ENCODE measurements at places on chromosomes 5 and 9.

DNA sequence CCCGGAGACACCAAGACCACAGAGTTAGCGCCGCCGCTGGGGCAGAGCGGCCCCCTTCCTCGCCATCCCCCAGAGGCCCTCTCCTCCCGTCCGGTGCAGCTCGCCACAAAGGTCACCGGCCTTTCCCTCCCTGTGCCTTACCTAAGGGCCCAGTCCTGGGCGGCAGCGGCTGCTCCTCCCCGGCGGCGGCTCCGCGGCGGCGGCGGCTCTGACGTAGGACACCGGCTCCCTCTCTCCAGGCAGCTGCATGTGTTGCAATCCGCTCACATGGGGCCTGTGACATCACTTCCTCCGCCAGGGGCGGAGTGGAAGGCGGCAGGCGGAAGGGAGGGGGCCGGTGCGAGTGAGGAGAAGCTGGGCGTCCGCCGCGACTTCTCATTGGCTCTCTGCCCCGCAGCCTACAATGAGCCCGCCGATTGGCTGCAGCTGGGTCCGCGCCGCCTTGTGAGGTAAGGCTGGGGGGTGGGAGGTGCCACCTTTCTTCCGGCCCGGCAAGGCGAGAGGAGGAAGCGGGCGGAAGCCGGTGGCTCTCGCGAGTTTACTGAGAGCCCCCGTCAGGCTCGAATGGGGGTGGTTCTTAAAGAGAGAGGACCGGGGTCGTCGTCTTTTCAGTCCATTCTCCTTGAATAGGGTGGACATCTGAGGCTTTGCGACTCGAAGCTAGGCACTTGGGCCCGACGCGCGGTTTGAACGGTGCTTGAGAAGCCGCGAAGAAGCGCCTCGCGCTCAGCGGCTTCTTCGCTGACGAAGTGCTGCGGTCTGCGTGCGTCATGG lies at the start of gene ETF1:
TSS of gene ETF1 (minus strand) at position 281 of the 774 bp plus-strand sequence. CDS start 318 bp downstream, outside the sequence.
- DNase-seq = peak; percentile 100

GRCh38 chr9:86408121-86408520 lies 53.9 kb upstream of the TUT7 start:
- DNase-seq = peak; percentile 24

DNA sequence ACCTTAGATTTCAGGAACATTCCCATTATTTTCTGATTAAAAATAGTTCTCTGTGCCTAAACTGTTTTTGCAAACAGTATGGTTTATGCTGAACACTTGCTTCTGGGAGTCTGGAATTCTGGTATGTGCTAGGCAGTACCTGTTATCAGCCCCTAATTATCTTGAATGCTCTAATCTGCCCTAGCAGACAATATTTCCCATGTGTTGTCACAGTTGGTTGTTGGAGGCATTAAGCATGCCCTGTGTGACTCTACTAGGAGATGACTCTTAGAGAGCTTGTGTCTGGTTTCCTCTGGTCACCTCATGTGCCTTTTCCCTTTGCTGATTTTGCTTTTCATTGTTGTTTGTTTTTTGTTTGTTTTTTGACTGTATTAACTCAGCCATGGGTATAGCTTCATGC lies 36.6 kb downstream of the UHRF2 start:
- DNase-seq = no peak

DNA sequence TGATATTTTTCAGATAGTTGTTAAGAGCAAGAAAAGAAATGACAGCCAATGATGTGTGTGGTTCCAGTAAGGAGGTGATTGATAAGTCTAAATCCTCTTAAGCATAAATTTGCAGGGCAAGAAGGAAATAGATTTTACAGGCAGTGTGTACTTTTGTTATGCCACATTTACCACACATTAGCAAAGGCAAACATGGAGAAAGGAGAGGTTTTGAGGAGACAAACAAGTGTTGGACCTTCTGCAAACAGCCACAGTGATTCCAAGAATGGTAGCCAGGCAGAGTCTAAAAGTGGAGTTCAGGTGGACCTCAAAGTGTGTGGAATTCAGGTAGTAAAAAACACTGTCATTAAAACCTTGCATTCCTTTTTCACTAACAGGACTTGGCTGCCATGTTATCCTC lies 295.9 kb upstream of the ITGA1 start:
- no peak for DNase-seq

GRCh38 chr5:180099733-180100611 lies 28.4 kb upstream of the RNF130 start:
- no peak for DNase-seq
